ENCODE measurements at places on chromosomes 4 and X. TPM values are rescaled to one million over a fixed set of nuclear protein-coding genes. Genes with fewer than 3 reads are reported as not detected.

The GNL3L gene
- total RNA-seq = 23.4 TPM

The FAM120C gene
- total RNA-seq = 7.5 TPM

The MED12 gene
- 36.4 TPM for total RNA-seq

The BMX gene
- 2.6 TPM for total RNA-seq

The GAGE1 gene
- not detected for total RNA-seq

The MAGEA8 gene
- total RNA-seq = not detected

The MAGED4 gene
- total RNA-seq = 18.0 TPM

The BRS3 gene
- not detected for total RNA-seq

The WDR17 gene
- total RNA-seq = 1.8 TPM

The PABPC4L gene
- 8.2 TPM for total RNA-seq

DNA sequence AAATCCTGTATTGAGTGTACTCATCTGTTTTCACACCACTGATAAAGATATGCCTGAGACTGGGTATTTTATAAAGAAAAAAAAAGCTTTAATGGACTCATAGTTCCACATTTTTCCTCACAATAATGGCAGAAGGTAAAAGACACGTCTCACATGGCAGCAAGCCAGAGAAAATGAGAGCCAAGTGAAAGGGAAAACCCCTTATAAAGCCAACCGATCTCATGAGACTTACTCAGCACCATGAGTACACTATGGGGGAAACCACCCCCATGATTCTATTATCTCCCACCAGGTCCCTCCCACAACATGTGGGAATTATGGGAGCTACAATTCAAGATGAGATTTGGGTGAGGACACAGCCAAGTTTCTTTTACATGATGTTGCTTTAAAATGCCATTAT lies 171.9 kb downstream of the GALNTL6 start:
- no peak for DNase-seq

- DNase-seq = no peak
Measured at GRCh38 chrX:40685362-40685918, 38.1 kb upstream of the CXorf38 start.

DNA sequence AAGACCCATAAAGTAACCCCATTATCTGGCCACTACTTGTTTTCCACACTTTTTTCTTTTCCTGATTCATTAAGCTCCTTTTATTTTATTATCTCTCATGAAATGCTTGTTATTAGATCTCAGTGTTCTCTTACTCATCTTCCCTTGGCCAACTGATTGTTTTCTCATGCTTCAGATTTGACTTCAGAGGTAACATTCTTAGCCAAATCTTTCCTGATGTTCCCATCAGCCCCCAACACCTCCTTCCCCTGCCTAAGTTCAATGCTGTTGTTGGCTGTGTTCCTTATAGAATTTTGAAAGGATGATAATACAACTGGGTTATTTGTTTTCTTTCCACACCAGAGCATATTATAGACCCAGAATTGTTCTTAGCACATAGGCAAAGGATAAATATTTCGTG lies 75.6 kb downstream of the BMPR1B start:
- no peak for DNase-seq

GRCh38 chr4:169160825-169161224 lies 109.9 kb downstream of the SH3RF1 start:
- DNase-seq = peak; percentile 38

DNA sequence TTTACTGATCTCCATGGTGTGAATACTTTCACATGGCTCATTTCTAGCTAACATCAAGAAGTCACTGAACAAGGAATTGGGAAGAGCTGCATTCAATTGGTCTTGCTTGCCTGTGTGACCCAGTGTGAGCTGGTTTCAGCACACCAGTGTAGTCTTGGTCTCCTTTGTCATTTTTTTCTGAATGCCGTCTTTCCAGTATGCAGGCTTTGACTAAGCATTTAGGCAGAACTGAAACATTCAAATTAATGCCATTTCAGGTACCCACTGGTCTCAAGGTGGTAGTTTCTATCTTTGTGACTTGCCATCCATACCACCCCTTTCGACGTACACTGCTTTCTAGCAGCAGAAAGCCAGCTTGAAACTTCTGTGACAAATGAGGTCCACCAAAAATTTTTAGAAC lies 550.5 kb upstream of the BOD1L1 start:
- no peak for DNase-seq

GRCh38 chr4:138003248-138003647 lies 238.9 kb downstream of the SLC7A11 start:
- DNase-seq = no peak

GRCh38 chr4:80196922-80197573 lies at the start of gene PRDM8:
Gene PRDM8, plus strand, starts transcription at chr4:80197503. Its CDS starts 2,578 bp downstream, at chr4:80200081.
- DNase-seq = no peak

- DNase-seq = peak; percentile 30
Measured at GRCh38 chrX:112819008-112819640, 21.5 kb downstream of the AMOT start.

DNA sequence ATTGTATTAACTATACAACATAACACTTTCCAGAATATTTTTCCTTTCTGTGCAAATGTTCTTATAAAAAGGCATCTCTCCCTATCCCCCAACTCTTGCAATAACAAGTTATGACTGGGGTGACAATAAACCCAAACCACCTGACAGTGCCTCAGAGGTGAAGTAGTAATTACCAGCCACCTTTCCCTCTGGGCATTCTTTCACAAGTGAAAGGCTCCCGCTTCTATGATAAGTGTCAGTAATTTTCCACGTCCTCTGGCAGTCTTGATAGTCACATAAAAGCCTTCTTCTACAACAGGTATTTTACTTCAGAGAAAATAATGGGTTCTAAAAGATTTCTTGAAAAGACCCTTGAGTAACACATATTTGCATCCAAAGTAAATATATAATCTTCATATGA lies 82.7 kb downstream of the MANBA start:
- no peak for DNase-seq

GRCh38 chr4:99159699-99160098 lies 15.6 kb upstream of the ADH4 start:
- DNase-seq = no peak

DNA sequence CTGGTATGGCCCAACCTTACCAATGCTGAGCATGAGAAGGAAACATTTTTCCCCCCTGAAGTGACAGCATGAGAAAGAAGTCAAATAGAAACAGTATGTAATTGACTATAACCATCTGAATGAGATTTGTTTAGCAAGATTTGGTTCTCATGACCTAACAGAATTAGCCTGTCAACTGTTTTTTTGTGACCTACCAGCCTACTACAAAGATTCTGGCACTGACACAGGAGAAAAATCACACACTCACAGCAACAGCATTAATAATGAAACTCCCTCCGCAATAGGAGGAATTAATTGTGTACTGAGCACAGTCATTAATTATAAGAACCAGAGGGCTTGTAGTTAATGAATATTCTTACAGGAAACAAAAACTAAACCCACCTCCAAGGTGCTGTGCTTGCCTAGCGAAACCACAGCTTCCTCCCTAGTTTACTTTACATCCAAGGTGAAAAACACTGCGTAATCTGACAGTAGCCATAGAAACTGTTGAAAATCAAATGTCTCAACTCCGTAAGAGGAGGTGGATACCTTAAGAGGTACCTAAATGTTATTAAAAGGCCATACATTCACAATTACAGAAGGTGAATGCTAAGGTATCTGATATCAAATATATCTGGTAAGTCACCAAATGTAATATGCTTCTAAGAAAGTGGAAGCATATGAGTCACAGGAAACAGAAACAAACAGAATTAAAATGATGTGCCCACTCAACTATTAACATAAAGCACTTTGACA lies 34.9 kb downstream of the MMRN1 start:
- DNase-seq = no peak

DNA sequence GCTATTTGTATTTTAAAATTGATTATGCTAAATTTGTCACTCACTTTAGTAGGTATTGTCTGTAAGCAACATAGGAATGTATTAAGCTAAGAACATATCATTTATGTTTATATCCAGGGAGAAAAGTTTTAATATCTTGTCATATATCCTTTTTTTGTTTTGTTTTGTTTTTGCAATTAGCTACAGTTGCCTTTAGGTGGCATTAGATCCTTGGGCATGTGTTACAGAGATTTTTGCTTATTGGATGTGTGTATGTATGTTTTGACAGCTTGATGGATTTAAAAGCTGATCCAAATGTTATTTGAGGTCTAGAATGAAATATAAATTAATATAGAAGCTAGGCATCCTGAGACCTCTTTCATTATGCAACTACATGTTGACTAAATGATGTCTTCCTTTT lies 36.1 kb upstream of the OTUD4 start:
- peak; percentile 31 for DNase-seq

GRCh38 chr4:30865691-30866090 lies 145.5 kb downstream of the PCDH7 start:
- DNase-seq = no peak

DNA sequence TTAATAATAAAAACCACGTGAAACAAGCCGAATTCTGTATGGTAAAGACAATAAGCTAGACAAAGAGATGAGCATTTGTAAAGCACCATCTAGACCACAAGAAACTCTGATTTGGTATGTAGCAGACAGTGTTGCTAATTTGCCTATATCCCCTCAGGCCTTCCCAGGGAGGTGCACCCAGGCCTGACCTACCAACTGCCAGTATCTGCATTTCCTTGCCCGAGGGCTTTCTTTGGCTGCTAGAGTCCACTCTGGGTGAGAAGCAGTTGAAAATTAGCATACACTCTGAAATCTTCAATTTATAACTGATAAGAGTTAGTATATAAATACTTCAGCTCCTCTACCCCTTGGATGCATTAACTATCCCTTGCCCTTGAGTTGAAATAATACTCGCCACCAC lies 37.4 kb upstream of the IL1RAPL1 start:
- DNase-seq = no peak

DNA sequence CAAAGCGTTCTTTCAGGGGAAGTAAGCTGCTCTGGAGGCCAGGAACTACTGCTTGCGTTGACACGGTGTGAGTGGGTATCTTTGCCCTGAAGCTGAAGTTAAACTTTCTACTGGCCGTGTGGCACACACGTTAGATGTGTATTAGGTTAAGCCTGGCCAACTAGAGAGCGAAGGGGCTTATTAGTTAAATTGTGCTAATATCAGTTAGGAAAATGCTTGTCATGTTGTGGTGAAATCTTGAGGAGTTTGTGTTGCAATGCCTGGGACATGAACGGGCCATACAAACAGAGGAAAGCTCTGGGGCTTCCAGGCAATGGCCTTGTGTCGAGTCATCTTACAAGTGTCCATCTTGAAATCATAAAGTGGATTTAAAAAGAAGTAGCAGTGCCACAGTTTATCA lies 62.6 kb downstream of the NSUN7 start:
- no peak for DNase-seq

GRCh38 chr4:167380964-167381363 lies 146.7 kb upstream of the SPOCK3 start:
- DNase-seq = no peak

- no peak for DNase-seq
Measured at GRCh38 chr4:153174821-153175567, 29.2 kb upstream of the TRIM2 start.

DNA sequence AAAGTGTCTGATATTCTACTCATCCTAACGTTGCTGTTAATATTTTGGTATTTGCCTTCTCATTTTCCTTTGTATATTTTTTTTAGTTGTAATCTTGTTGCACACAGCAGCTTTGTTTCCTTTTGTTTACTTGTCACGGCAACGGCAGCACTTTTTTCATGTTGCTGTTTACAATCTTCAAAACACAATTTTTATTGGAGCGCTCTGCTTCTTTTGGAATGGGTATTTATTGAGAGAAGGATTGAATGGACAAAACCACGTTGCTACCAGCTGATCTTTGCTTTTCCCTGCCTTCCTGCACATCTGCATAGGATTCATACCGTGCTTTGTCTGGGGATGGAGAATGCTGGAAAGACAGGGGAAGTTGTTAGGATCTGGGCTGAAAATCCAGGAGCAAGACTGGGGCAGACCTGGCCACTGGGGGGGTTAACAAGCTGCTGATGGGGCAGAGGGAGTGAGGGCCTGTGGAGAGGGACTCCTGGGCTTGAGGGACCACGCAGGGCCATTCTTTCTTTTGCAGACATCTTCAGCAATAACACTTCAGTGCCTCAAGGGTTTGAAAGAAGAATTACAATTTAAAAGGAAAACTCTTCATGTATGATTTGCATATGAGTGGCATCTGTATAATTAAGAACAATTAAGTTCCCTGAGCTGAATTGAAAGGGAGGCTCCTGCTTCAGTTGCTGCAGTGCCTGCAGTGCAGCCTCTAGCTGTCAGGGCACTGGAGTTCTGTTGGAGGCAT lies 69.8 kb downstream of the TMEM131L start:
- DNase-seq = peak; percentile 75

DNA sequence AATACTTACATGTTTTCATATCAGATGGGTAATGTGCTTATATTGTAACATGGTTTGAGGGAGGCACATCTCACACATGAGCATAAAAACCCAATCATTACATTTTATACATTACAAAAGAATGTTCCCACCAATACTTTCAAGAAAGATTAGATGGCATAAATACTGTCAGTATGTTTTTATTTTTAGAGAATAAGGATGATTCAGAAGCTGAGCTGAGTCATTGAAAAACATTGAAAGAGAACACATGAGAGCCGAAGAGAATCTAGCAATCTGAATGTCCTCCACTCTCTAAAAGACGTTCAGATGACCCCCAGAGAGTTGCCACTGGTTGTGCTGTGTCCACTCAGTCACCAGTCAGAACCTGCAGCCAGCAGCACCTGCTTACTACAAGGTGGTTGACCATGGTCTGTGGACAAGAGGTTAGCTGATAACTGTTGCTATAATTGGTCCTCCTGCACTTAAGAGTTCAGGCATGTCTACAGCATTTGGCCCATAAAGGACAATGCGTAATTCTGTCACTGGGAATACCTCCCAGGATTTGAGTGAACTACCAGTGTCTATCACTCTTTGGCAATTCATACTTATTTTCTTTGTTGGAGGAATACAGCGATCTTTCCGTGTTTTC lies 382.2 kb upstream of the IGFBP7 start:
- DNase-seq = no peak

DNA sequence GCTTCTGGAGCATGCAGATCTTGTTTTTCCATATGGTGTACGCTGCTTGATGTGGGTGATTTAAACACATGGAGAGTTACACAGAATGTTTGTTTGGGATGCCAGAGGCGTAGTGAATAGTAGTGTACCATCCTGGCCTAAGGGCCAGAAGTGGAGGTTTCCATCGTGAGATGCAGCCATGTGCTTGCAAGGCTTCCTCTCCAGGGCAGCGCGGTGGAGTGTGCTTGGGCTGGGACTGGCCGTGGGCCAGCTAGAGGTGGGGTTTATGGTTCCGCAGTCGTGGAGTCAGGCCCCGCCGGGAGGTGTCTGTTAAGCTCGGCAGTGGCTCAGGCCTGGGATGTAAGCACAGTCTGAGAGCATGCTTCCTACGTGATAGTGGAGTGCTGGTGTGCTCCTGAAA lies 14.0 kb downstream of the STOX2 start:
- DNase-seq = peak; percentile 4

- DNase-seq = no peak
Measured at GRCh38 chr4:163693211-163693610, 198.7 kb downstream of the TMA16 start.

DNA sequence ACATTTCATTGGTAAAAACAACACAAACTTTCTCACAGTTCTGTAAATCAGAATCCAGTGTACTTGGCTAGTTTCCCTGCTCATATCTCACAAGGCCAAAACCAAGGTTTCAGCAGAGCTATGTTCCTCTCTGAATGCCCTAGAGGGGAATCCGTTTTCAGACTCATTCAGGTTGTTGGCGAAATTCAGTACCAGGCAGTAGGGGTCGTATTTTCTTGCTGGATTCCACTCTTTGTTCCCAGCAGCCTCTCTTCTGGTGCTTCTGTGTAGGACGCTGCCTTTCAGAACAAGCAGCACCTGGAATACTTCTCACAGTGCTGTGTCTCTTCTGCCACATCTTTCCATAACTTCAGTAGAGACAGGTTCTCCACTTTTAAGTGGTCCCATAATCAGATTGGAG lies 351.9 kb downstream of the PCDH18 start:
- no peak for DNase-seq

All from skin of body (tissue), 3 donors.